A549 treated with Mapracorat at 1 μM for 4 hours (cell line): ENCODE measurements at places on chromosomes 3 and 15. TPM values are rescaled to one million over a fixed set of nuclear protein-coding genes. Genes with fewer than 3 reads are reported as not detected.

RAD51 gene
- 17.3 to 21.5 TPM (median 19.4 TPM) in 5 replicates for total RNA-seq

AGBL1 gene
- not detected in 5 replicates for total RNA-seq

AQP9 gene
- 0.05 to 0.06 TPM in 2 of 5 replicates, not detected in the others for total RNA-seq

THAP10 gene
- total RNA-seq: 4.8 to 7.0 TPM (median 5.4 TPM) in 5 replicates

ECT2 gene
- total RNA-seq: 58.3 to 78.7 TPM (median 69.0 TPM) in 5 replicates

ATP10A gene
- total RNA-seq: 7.6 to 9.2 TPM (median 7.8 TPM) in 5 replicates

SI gene
- total RNA-seq: not detected in 5 replicates

MINDY4B gene
- total RNA-seq: not detected in 5 replicates

GOLGA6L24 gene
- not detected in 5 replicates for total RNA-seq

C3orf49 gene
- total RNA-seq: not detected in 5 replicates

TRPM1 gene
- total RNA-seq: not detected in 5 replicates

POLQ gene
- 5.7 to 7.2 TPM (median 6.4 TPM) in 5 replicates for total RNA-seq

TM4SF1 gene
- total RNA-seq: 1,029 to 1,594 TPM (median 1,260 TPM) in 5 replicates

ADAMTSL3 gene
- 0.19 to 0.67 TPM (median 0.35 TPM) in 5 replicates for total RNA-seq

SMAD6 gene
- 16.9 to 29.6 TPM (median 25.2 TPM) in 5 replicates for total RNA-seq

ARHGAP11A gene
- total RNA-seq: 53.1 to 91.3 TPM (median 73.1 TPM) in 5 replicates

KNL1 gene
- total RNA-seq: 5.3 to 7.2 TPM (median 6.8 TPM) in 5 replicates

ACTC1 gene
- total RNA-seq: 0.17 to 0.50 TPM (median 0.20 TPM) in 5 replicates
